Glutamatergic neuron (in vitro differentiated cells): ENCODE measurements at places on chromosomes 13 and 19. TPM values are rescaled to one million over a fixed set of nuclear protein-coding genes. Genes with fewer than 3 reads are reported as not detected.

DNA sequence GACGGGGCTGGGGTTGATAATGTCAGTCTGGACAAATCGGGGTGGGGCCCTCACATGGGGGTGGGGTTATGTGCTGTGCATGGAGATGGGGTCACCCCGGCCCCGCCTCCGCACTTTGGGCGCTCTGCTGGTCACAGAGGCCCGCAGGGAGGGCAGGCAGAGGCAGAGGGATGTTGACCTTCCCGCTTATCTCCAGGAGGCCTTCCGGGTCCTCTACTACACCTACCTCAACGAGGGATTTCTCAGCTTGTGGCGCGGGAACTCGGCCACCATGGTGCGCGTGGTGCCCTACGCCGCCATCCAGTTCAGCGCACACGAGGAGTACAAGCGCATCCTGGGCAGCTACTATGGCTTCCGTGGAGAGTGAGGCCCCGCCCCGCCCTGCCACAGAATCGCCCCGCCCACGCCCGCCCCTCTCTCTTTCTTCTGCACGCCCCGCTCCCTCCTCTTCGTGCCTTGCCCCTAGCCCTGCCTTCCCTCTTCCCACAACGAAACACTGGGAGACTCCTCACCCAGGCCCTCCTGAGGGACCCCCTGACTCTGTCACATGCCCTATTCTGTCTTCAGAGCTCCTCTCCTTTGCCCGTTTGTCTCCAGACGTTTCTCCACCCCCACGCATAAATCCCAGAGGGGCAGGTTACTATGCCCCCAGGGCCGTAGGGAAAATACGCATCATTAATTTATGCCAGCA lies 32.8 kb downstream of the TMEM161A start:
- peak overlapping the region; percentile 79 for H3K4me3 ChIP-seq
- H3K4me1 ChIP-seq, result peaks cover 4% of the 10 kb centered on the region
- peaks cover 12% of the 10 kb centered on the region for H3K27me3 ChIP-seq
- H3K27ac ChIP-seq, result peak overlapping the region; percentile 90

DNA sequence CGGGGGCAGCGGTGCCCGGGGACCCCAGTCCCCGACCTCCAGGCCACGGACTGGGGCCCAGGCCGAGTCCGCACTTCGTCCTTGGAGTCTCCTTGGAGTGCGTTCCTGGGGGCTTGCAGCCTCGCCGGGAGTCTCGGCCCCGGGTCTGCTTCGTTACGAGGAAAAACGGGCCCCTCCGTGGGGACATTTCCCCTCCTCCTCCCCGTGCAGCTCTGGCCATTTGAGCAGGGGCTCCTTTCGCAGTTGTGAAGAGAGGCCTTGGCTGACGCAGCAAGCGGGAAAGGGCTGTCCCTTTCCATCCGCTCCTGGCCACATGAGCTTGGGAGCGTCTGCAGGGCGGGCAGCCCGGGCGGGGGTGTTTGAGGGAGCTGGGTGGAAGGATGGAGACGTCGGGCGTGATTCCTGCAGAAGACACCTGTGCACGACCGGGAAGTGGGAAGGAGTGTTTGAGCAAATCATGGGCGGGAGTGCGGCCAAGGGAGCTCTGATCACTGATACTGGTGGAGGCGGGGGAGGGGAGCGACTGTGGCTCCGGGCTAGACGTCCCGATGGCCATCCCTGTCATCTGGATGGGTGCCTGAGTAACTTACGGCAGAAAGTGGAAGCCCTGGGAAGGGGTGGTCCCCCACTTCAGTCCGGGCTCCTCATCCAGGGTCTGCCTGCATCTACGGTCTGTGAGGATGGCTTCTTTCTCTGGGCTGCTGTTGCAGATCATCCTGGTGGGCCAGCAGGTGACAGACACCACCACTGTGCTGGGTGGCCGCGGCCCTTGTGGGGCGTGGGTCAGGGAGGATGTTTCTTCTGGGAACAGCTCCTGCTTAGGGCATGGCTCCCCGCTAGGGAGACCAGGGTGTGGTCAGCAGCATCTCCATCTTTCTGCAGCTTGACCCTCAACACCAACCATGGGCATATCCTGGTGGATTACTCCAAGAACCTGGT lies 736 bp downstream of the GPI start:
- H3K27me3 ChIP-seq, result peaks cover 8% of the 10 kb centered on the region
- peak overlapping the region; percentile 98 for H3K4me3 ChIP-seq
- peaks cover 6% of the 10 kb centered on the region for H3K4me1 ChIP-seq
- no peaks in the 10 kb centered on the region for H3K36me3 ChIP-seq
- H3K27ac ChIP-seq, result peak overlapping the region; percentile 83

- no peaks in the 10 kb centered on the region for H3K36me3 ChIP-seq
- no peaks in the 10 kb centered on the region for H3K27me3 ChIP-seq
- DNase-seq, result no peak
- H3K4me1 ChIP-seq, result no peaks in the 10 kb centered on the region
- no peak overlapping the region for H3K4me3 ChIP-seq
- no peak overlapping the region for H3K27ac ChIP-seq
These were observed 44.8 kb upstream of the ARGLU1 start for GRCh38 chr13:106612688-106613087.

FOXA3 gene
- total RNA-seq, result 1.0 TPM

KDELR1 gene
- 213 TPM for total RNA-seq

GRCh38 chr19:48421548-48421947 lies 24.2 kb upstream of the GRWD1 start:
- no peaks in the 10 kb centered on the region for H3K36me3 ChIP-seq
- no peak overlapping the region for H3K4me3 ChIP-seq
- peaks cover 10% of the 10 kb centered on the region for H3K27me3 ChIP-seq
- H3K27ac ChIP-seq, result no peak overlapping the region
- no peak for DNase-seq
- H3K4me1 ChIP-seq, result peaks cover 12% of the 10 kb centered on the region

GRCh38 chr19:33147538-33147937 lies 15.6 kb downstream of the WDR88 start:
- no peak for DNase-seq
- H3K4me1 ChIP-seq, result no peaks in the 10 kb centered on the region
- H3K27ac ChIP-seq, result no peak overlapping the region
- peaks cover 3% of the 10 kb centered on the region for H3K27me3 ChIP-seq

ZNF730 gene
- total RNA-seq, result 23.3 TPM

- H3K4me1 ChIP-seq, result peaks cover 7% of the 10 kb centered on the region
- no peak overlapping the region for H3K4me3 ChIP-seq
- no peak overlapping the region for H3K27ac ChIP-seq
- peaks cover 2% of the 10 kb centered on the region for H3K27me3 ChIP-seq
These were observed 24.9 kb downstream of the MICOS13 start for GRCh38 chr19:5655412-5655811.

HS6ST3 gene
- 1.3 TPM for total RNA-seq

LGALS14 gene
- not detected for total RNA-seq

GRCh38 chr19:55212447-55212846 lies 3.1 kb upstream of the PTPRH start:
- peaks cover 17% of the 10 kb centered on the region for H3K27me3 ChIP-seq
- H3K27ac ChIP-seq, result no peak overlapping the region
- H3K36me3 ChIP-seq, result peaks cover 10% of the 10 kb centered on the region
- DNase-seq, result peak; percentile 49
- no peak overlapping the region for H3K4me3 ChIP-seq

GRCh38 chr13:91690944-91691343 lies 292.5 kb downstream of the GPC5 start:
- H3K27ac ChIP-seq, result no peak overlapping the region
- no peak for DNase-seq
- H3K27me3 ChIP-seq, result peaks cover 5% of the 10 kb centered on the region

DNA sequence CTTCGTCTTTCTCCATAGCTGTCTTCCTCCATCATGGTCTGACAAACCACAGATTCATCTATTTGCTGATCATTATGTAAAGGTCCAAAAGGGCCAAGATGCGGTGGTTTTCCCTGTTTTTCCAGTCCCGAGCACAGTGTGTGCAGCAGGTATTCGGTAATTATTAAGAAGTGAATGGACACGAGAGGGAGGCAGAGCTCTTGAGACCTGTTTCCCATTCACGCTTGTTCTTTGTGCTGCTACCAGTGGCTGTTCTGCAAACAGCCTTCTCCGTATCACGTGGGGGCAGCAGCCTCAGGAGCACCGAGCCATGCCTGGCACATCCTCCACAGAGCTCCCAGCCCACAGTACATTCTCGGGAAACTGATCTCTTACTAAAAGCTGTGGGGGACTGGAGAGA lies 50.3 kb downstream of the CCDC70 start:
- H3K4me1 ChIP-seq, result peaks cover 17% of the 10 kb centered on the region
- no peak overlapping the region for H3K27ac ChIP-seq
- H3K27me3 ChIP-seq, result peaks cover 2% of the 10 kb centered on the region
- no peak for DNase-seq
- H3K4me3 ChIP-seq, result no peak overlapping the region
- H3K36me3 ChIP-seq, result no peaks in the 10 kb centered on the region

RAB20 gene
- total RNA-seq, result 1.7 TPM

GRCh38 chr19:33436360-33437345 lies 63.1 kb downstream of the CEBPG start:
- H3K27me3 ChIP-seq, result peaks cover 5% of the 10 kb centered on the region
- H3K36me3 ChIP-seq, result no peaks in the 10 kb centered on the region
- H3K4me3 ChIP-seq, result no peak overlapping the region
- DNase-seq, result peak; percentile 10
- peaks cover 27% of the 10 kb centered on the region for H3K4me1 ChIP-seq

- H3K36me3 ChIP-seq, result no peaks in the 10 kb centered on the region
- no peak overlapping the region for H3K4me3 ChIP-seq
- no peaks in the 10 kb centered on the region for H3K4me1 ChIP-seq
These were observed 626.9 kb downstream of the EFNB2 start for GRCh38 chr13:105908586-105908985.

VSTM1 gene
- not detected for total RNA-seq

DNA sequence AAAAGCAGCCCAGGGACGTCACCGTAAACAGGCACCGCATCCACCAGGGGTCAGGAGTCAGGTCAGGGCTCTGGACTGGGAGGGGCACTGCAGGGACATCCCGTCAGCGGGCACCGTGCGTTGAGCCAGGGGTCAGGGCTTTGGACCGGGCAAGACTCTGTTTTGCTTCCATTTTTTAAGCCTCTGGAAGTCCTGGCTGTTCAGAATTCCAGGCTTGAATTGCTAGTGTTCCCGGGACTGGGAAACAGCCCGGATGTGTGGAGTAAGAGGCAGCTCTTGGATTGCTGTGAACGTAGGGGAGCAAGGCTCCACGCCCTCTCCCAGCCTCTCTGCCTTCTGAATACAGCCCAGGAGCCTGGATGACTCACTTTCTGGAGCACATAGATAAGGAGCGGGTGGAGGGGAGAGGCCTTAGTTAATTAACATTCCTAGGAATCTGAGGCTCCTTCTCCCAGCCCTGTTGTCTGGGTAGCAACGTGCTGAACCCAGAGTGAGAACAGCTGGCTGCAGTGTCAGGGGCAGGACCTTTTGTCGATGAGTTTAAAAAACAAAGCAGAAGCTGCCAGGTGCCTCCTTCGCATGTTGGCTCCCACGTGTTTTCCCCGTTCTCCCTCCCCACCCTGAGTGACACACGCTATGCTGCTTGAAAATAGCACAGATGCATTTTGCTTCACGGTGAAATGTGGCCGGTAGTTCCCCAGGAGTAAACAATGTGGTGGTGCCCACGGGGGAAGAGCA lies 21.9 kb downstream of the ATP11A start:
- H3K4me1 ChIP-seq, result peaks cover 44% of the 10 kb centered on the region
- peak overlapping the region; percentile 59 for H3K4me3 ChIP-seq
- DNase-seq, result peak; percentile 60
- H3K36me3 ChIP-seq, result peaks cover 9% of the 10 kb centered on the region
- peak overlapping the region; percentile 72 for H3K27ac ChIP-seq

GRCh38 chr19:11554160-11554559 lies 4.9 kb downstream of the ELOF1 start:
- H3K27me3 ChIP-seq, result peaks cover 4% of the 10 kb centered on the region
- H3K36me3 ChIP-seq, result no peaks in the 10 kb centered on the region
- H3K4me3 ChIP-seq, result no peak overlapping the region
- no peak overlapping the region for H3K27ac ChIP-seq
- DNase-seq, result no peak

DNA sequence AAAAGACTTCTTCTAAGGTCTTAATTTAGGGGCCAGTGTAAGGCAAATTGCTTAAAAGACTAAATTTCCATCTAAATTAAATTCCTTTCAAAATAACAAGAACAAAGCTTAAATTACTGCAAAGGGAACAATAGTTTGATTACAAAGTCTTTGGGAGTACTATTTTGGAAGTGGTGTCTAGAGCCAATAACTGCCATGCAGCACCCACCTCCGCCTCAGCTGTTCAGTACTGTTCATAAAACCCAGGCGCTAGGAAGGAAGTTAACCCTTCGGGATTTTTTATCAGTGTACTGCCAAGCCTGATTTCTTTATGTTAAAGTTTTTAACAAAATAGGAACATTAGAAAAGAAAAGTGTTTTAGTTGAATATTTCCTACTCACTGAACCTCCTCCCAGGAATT lies 210.1 kb downstream of the LIG4 start:
- H3K27ac ChIP-seq, result no peak overlapping the region
- no peaks in the 10 kb centered on the region for H3K27me3 ChIP-seq
- no peak for DNase-seq
- H3K4me3 ChIP-seq, result no peak overlapping the region
- H3K36me3 ChIP-seq, result no peaks in the 10 kb centered on the region
- H3K4me1 ChIP-seq, result no peaks in the 10 kb centered on the region

DNA sequence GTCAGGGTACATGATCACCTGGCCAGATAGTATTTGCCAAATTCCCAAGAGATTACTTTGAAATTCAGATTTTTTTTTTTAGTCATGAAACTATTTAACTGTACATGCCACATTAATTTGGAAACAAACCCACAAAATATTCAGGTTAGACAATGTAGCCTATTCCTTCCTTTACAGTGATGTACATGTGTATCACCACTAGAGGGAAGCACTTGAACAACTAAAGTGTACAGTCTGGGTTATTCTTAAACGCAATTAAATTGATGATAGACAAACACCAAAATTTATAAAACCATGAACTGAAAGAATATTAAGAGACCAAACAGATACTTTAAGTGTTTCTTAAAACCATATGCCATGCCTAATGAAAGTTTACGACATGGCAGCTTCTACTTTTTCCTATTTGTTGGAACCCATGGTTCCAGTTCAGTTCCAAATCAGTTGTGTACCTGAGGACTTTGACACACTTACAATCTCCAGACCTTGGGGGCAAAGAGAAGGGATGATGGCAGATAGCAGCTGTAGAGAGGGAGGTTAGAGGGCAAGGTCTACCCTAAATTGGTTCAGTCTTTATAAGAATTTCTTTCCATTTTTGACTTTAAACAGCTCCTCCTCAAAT lies 52.8 kb downstream of the TNFSF13B start:
- H3K27ac ChIP-seq, result no peak overlapping the region
- DNase-seq, result no peak
- no peaks in the 10 kb centered on the region for H3K36me3 ChIP-seq
- H3K4me3 ChIP-seq, result no peak overlapping the region
- H3K4me1 ChIP-seq, result peaks cover 29% of the 10 kb centered on the region

GRCh38 chr19:43337737-43338136 lies 15.7 kb upstream of the CD177 start:
- DNase-seq, result no peak
- no peaks in the 10 kb centered on the region for H3K4me1 ChIP-seq
- no peak overlapping the region for H3K27ac ChIP-seq
- no peak overlapping the region for H3K4me3 ChIP-seq
- peaks cover 6% of the 10 kb centered on the region for H3K27me3 ChIP-seq
- no peaks in the 10 kb centered on the region for H3K36me3 ChIP-seq
